Upper lobe of right lung (tissue), 1 donor: ENCODE measurements at places on chromosomes 3 and 15. TPM values are rescaled to one million over a fixed set of nuclear protein-coding genes. Genes with fewer than 3 reads are reported as not detected.

Gene SLC6A1
- total RNA-seq, result 0.84 TPM

Gene ZNF80
- not detected for total RNA-seq

DNA sequence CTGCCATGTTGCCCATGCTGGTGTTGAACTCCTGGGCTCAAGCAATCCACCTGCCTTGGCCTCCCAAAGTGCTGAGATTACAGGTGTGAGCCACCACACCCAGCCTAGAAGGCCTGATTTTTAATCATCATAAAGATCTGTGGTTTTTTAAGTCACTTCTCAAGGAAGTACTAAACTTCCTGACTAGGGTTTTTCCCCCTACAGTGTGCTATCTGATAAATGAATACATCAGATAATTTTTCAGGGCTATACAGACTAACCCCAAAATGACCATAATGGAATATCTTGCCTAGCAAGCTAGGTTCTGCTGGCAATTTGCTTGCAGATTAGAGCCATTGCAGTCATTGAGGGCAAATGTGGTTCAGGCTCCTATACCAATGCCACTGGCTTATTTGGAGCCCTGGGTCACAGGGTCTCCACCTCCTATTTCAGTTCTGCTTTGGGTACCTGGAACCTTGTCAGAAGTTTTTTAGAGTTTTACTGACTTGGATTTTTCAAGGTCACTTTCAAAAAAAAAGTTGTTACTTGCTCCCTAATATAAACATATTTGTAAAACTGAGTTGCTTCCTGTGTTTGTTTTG is 80.8 kb downstream of the SLC49A4 start:
- no peak for DNase-seq

DNA sequence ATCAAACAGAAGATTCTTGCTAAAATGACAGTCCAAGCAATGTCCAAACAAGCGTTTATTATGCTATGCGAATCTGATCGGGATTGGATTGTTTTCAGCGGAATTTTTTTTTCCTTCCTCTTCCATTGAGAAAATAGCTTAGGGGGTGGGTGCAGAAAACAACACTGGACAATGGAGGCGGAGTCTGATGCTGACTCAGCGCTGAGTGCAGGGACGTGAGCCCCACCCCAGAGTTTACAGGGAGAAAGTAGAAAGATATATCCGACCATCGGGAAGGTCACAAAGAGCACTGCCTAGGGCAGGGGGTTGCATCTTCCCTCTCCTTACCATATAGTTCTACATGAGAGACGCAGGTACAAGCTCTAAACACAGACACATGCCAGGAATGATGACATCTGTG is 117.0 kb downstream of the FOXP1 start:
- DNase-seq, result no peak

DNA sequence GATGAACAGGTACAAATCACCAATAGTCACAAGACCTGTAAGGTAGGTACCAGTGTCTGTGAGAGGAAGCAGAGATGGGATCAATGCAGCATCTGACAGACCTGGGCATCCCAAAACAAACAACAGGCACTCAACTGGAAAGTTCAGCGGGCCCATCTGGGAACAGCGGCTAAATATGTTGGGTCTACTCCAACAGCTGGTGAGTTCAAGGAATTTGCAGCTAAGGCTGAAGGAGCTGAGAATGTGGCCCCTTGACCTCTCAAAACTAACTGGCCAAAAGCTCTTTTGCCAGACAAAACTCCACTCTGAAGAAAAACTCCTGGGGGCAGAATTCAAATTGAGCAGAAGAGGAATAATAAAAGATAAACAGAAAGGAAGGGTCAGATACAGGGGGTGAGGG is 24.4 kb downstream of the AVEN start:
- no peak for DNase-seq

Gene PLXND1
- total RNA-seq, result 284 TPM

Gene SLC51B
- total RNA-seq, result 3.8 TPM

DNA sequence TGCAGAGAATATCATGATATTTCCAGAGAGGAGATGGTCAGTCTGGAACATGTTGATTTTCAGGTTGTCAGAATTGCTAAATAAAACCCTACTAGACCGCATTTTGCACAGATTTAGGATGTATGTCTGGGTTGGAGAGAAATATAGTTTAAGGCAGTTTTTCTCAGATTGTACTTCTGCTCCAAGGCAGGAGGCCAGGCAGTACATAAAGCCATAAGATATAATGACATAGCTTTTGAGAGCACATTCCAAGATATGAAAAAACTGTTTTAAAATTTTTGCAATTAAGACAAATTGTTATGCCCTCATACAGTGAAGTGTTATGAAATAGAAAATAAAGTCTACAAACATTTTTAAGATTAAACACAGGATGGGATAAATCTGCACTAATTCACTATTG is 301.8 kb upstream of the CBLB start:
- no peak for DNase-seq

- no peak for DNase-seq
These were observed 213.7 kb downstream of the DIPK2A start for GRCh38 chr3:144185276-144185675.
